ENCODE measurements at places on chromosomes 6 and 20.

DNA sequence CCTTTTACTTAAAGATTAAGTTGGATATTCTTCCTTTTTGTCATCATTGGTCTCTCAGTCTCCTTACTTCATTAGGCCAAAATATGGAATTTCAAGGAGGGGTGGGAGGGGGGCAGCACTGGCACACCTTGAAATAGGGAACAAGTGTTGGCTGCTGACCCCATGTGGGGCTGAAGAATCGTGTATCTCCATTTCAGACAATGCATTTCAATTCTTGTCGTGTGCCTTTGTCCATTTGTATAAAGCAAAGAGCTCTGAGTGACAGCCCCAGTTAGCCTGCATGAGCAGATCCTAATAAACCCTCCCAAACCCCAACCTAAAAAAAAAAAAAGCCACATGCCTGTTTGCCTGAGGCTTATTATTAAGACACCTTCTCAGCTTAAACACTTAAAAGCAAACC is 1.0 kb upstream of the TFAP2D start:
- DNase-seq: no peak

- no peak for DNase-seq
These were observed 3.1 kb downstream of the NCOA7 start for GRCh38 chr6:125793863-125794262.

- DNase-seq: no peak
These were observed 80.0 kb upstream of the ARG1 start for GRCh38 chr6:131492932-131493573.

DNA sequence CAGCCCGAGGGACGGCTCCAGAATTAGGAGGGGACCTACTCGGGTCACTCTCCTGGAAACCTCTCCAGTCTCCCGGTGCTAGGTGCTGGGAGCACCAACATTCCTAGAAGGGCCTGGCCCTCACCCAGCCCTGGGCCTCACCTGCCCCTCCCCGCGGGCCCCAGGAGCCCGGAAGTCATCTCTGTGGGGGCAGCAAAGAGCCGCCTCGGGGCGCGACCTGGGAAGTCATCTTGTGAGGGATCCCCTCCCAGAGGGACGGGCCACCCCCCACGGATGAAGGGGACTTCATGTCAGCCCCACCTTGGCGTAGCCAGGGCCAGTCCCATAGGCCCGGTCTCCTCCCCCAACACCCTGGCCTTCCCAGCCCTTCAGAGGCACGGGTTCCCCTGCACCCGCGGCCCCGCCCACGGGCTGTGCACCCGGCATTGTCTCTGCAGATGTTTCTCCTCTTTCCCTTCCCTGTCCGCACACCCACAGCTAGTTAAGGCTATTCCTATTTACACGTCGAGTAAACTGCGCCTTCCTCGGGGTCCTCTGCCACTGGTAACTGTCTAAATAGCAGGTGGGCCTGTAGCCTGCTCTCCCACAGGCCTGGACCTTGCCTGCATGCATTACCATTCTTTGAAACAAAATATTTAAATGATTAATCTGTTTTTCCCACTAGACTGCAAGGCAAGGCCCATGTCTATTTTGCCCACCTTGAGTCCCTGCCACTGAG is 896 bp upstream of the RNASET2 start:
- DNase-seq: no peak

GRCh38 chr6:43302126-43302525 is 4.1 kb downstream of the SLC22A7 start:
- DNase-seq: no peak

DNA sequence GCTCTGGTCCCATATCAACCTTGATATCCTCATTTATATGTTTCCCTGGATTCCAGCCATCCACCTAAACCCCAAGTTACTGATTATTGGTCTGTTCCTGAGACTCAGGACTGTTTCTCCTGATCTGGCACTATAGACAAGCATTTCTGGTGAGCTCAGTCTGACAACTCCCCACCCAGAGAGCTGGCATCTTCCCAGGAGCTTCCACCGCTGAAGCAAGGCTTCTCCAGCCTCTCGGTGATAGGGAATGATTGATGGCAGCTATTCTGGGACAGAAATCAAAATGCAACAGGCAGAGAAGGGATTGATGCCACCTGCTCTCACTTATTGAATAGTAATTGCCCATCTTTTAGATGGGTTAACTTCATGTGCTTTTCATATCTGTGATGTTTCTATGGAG is 169.7 kb upstream of the GGTLC1 start:
- no peak for DNase-seq

DNA sequence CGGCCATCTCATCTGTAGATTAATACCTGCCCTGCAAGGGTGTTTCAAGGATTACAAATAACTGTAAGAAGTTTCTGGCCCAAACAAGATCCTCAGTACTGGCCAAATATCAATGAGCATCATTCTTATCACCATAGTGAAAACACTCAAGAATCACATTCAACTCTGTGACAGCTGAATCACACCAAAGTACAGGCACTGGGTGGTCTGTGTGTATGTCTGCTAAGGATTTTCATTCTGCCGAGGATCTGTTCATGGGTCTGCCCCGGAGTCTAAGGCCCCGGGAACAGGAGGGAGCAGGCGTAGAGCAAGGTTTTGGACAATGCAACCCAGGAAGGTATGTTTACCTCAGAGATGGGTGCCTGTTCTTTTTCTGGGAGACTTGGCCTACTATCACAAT is 110.5 kb downstream of the TRERF1 start:
- no peak for DNase-seq

DNA sequence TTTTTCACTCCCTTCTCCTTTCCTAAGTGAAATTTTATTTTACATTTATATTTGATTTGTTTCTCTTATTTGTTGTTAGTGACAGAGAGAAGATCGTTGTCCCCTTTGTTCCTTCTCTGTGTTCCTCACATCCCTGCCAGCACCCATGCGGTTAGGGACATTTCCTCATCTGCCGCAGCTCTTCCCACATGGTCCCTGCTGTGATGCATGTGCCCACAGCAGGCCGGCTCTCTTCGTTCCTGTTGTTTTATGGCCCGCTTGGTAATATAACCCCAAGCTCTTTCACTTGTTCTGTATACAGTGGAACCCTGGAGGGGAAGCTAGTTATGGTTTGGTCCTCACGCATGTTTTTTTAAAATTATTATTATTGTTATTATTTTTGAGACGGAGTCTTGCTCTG is 23.6 kb downstream of the DTD1 start:
- DNase-seq: no peak

GRCh38 chr20:34369265-34369664 is 6.2 kb downstream of the ITCH start:
- no peak for DNase-seq

DNA sequence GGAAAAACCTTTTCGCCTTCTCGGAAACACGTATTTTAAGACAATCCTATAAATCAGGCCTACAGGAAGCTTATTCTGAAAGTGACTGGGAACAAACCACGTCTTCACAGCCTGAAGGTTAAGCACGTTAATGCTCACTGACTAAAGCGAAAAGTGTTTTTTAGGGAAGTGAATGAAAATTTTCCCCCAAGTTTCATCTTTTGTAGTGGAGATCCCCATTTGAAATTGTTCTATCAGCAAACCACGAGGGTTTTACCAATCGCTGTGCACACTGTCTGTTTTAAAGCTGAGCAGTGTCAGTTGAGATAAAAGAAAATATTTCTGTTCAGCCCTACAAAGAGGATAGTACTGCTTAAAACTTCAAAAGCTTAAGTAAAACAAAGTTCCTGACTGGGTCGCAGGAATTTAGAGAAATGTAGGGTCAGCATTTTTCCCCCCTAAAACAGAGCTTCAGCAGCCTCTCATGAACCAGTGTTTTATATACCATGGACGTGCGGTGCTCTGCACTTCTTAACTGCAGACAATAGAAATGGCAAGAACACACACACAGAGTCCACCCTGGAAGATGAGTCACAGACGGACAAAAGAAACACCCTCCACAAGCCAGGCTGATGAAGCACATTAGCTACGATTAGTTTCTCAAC is 34.9 kb downstream of the SLC22A23 start:
- DNase-seq: peak; percentile 46

DNA sequence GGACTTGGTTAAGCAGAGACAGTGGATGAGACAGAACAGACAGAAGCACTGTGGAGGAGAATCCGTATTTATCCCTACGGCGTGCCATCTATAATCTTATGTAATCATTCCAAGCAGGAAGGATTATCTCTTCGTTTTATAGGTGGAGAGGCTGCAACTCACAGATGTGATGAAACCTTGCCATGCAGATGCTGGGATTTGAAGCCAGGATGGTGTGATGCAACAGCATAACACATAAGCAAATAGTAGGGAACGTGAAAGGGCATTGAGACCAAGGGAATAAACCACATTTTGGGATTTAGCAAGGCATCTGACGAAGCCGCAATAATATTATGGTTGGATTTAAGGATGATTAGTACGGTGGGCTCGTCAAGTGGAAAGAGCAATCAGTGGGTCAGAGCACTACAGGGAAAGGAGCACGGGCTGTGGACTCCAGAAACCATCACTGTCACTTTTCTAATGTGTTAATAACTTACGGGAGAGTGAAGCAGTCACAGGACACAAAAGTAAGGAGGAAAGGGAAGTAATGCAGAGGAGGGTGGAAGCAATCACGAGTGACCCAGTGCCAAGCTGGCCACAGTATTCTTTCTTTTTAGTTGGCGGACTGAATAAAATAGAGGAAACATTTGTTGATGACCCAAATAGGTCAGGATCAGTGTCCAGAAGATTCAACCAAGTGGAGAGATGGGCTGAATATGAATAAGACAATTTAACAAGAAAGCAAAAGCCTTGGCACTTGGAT is 119.6 kb upstream of the EDN1 start:
- DNase-seq: peak; percentile 6

GRCh38 chr6:105985098-105985815 is 100.9 kb upstream of the PRDM1 start:
- no peak for DNase-seq

- no peak for DNase-seq
These were observed 35.5 kb upstream of the ZFAND3 start for GRCh38 chr6:37783856-37784584.

- no peak for DNase-seq
These were observed 25.5 kb upstream of the STX16 start for GRCh38 chr20:58625585-58625984.

- no peak for DNase-seq
These were observed 81.2 kb upstream of the CCN6 start for GRCh38 chr6:111972745-111973117.

DNA sequence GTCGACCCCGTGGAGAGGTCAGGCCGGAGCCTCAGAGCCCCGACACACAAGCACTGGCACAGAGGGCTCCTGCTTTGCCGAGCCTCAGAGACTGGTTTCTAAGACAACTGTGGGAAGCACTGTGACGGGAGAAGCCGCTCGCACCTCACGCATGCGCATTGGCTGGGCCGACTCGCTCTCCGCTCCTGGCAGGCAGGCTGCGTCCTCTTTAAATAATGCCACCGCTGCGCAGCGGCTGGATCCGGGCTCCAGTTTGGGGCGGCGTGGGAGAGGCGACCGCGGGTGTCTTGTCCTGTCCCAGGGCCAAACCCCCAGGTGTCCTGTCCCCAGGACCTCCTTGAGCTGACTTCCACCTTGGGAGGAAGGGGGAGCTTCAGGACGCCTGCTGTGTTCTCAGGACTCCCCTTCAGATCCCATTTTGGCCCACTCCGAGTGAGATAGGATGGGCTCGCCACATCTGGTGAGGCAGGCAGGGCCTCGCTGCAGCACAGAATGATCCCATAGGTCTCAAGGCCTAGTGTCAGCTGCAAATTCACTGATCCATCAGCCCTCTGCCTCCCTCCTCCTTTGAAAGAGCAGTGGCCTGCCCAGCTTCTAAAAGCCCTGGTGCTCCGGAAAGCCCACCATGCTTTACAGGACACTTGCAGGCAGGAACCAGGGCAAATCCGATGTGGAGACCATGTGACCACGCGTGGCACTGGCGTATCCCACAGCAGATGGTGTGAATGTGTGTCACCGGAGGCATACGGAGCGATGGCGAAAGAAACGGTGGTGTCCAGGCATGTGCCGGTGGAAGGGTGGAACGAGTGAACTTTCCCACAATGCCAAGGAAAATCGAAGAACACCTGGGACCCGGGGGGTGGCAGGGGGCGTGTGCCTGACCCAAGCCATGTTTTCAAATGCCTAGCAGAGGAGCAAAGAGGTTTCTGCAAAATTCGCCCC is 169.3 kb upstream of the ZNF337 start:
- DNase-seq: peak; percentile 30

GRCh38 chr6:42696526-42697267 is 25.7 kb downstream of the PRPH2 start:
- peak; percentile 55 for DNase-seq

GRCh38 chr6:13480631-13481501 is 6.5 kb downstream of the GFOD1 start:
- no peak for DNase-seq

- DNase-seq: no peak
These were observed 72.4 kb upstream of the BTBD3 start for GRCh38 chr20:11845340-11845739.

- no peak for DNase-seq
These were observed 178.9 kb upstream of the ARID1B start for GRCh38 chr6:156598071-156598854.

DNA sequence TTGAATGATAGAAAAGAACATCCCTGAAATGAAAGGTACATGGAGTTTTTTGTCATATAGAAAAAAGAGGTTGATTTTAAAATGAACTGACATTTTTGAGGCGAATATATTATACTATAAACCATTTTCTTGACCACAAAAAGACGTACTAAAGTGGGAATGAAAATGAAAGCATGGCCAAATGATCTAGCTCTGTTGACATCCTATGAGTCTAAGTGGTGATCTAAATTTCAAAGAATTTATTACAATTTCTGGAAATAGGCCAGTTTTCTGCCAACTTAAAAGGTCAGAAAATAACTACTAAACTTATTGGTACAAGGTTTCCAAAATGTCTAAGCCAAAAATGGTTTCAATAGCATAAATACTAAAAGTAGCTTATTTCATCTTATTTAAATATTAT is 536.8 kb downstream of the EYS start:
- DNase-seq: no peak

DNA sequence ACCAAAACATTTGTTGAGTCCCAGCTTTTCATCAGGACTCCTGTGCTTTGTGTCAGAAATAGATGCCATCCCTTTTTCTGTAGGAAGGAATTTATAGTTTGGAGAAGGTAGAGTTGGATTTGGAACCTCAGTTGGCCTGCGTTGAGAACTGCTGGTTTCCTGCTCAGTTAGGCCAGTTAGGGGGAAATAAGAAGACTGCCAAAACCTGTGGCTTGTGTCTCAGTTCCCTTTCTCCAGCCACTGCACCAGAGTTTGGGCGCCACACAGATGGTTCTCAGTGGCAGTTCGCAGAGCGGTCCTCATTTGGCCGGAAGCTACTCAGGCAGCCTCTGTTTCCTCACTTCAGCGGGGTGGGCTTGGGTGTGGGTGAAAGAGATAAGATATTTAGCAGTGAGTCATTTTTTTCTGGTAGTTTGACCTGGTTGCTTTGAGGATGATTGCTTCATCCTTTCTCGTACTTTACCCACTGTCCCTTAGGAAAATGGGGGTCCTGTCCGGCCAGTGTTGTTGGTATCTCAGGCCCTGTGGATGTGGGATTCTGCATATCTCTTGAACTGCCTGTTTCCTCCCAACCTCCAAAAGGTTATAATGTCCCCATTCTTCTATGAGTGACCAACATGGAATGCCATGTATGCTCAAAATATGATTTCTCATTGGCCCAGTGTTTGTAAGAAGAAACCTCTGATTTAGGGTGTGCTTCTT is 53.7 kb downstream of the JARID2 start:
- DNase-seq: no peak

- peak; percentile 20 for DNase-seq
These were observed 14.7 kb upstream of the SIM1 start for GRCh38 chr6:100479179-100480035.

GRCh38 chr6:88004707-88005106 is 42.9 kb upstream of the SPACA1 start:
- DNase-seq: no peak

- DNase-seq: no peak
These were observed 8.6 kb upstream of the FAM110A start for GRCh38 chr20:824916-825315.

GRCh38 chr6:151285122-151285521 is 45.4 kb downstream of the AKAP12 start:
- DNase-seq: no peak

Data from fibroblast of the conjunctiva (primary cell).